NCI-H1417 treated with DMSO at 0.1 percent for 48 hours (cell line): ENCODE measurements at places on chromosomes 5 and 9.

DNA sequence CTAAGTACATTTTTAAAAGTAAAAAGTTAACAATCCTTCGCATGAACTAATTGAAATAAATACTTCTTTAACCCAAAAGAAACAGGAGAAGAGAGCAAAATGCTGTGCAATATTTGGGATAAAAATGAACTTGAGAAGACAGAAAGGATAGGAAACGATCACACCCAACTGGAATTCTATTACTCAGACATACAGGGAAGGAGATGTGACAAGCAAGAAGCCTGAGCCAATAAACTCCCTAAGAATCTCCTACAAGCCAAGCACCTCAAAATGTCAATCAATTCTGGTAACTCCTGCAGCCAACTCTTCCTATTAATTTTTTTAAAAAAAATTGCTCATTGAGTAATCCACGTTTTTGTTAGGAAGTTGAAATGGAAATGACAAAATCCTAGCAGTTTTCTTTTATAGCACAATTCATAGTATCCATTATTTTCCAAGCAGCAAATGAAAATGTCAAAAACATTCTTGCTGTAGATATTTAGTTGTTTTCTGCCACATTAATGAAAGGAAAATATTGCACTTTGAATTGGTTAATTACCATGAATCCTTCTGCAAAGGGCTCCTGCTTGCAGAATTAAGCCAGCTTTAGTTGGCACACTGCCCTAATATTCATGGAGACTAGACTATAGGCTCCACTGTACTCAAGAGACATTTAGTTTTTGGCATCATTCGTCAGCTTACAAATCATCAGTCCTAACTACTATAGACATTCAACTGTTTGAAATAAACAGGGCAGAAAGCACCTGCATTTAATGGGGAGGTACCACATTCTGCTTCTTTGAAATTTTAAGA, 89.0 kb downstream of the RFX3 start:
- no peak for DNase-seq

- DNase-seq = no peak
These were observed 76.7 kb downstream of the GRAMD2B start for GRCh38 chr5:126499853-126500342.

DNA sequence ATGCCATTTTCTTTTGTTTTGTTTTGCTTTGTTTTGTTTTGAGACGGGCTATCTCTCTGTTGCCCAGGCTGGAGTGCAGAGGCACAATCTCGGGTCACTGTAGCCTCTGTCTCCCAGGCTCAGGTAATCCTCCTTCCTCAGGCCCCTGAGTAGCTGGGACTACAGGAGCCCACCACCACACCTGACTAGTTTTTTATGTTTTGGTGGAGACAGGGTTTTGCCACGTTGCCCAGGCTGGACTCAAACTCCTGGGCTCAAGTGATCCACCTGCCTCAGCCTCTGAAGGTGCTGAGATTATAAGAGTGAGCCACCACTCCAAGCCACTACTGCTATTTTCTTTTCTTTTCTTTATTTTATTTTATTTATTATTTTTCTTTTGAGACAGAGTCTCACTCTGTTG, 54.0 kb upstream of the S1PR3 start:
- DNase-seq = no peak

GRCh38 chr5:89991592-89991991, 418.0 kb downstream of the CETN3 start:
- DNase-seq = no peak

GRCh38 chr5:68459810-68460139, 244.2 kb downstream of the PIK3R1 start:
- no peak for DNase-seq

GRCh38 chr9:98327249-98327561, 71.8 kb upstream of the TBC1D2 start:
- DNase-seq = no peak

DNA sequence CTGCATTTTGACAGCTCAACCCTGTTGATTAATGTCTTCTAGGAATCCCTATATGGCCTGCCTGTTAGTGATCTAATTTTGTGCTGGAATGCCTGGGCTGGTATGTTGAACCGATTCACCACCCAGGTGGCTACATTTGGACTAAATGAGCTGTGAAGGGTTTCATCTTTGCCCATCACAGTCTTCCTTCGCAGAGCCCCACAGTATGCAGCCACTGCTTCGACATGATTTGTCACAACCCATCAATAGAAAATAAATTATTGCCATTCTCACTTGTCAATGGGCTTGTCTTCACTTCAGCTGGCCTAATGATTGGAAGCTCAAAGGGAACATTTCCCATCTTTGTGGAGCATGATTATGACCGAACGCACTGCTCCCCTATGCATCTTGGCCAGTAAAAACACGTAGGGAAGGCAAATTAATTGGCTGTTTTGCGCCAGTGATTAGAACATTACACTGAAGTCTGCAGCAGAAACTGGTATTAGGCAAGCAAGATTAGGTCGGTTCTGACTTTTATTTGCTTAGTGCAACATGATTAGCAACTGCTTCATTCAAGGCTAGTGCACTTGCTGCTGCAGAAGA, 408.5 kb downstream of the KIAA0825 start:
- no peak for DNase-seq

GRCh38 chr9:137306066-137306849, 4.2 kb upstream of the NRARP start:
- DNase-seq = no peak

GRCh38 chr5:22572941-22573340, 280.2 kb downstream of the CDH12 start:
- DNase-seq = no peak

DNA sequence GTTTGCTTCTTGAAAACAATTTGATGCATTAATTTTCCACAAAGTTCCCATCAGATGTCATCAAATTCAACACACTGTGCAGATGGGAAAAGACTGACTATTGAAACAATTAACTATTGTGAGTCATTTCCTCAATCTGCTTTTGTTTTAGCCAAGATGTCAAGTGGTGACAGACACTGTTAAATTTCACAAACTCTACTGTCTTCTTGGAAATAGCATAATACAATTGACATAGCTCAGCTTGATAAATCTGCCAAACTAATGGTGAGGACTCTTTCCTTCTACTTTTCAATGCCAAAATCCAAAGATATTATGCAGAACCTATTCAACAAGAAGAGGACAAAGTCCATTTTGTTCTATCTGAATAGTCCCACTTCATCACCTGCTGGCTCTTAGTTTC, 242.3 kb downstream of the CAAP1 start:
- DNase-seq = no peak

DNA sequence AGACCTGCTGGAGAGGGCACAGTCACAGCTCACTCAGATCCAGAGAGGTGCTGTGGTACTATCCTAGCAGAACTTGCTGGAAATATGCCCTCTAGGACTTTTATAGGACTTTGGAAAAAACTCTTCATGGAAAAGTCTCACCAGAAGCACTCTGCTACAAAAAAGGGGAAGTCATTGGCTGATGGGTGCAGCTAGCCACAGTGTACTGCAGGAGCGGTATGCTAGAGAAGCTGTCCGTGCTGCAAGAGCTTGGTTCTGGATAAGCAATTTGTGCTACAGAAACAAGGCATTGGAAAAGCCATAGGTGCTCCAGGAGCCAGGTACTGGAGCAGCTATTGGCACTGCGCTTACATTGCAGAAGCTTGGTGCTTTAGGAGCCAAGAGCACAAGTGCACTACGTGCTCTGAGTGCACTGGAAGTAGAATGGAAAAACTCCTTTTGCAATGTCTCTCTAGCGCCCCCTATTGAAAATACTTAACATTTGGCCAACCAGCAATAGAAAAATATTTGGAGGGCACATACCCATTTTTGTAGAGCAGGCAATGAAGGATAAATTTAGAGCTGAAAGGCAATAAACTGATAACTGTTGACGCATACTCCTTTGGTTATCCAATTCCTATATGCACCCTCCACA, 83.4 kb downstream of the MEGF10 start:
- no peak for DNase-seq

DNA sequence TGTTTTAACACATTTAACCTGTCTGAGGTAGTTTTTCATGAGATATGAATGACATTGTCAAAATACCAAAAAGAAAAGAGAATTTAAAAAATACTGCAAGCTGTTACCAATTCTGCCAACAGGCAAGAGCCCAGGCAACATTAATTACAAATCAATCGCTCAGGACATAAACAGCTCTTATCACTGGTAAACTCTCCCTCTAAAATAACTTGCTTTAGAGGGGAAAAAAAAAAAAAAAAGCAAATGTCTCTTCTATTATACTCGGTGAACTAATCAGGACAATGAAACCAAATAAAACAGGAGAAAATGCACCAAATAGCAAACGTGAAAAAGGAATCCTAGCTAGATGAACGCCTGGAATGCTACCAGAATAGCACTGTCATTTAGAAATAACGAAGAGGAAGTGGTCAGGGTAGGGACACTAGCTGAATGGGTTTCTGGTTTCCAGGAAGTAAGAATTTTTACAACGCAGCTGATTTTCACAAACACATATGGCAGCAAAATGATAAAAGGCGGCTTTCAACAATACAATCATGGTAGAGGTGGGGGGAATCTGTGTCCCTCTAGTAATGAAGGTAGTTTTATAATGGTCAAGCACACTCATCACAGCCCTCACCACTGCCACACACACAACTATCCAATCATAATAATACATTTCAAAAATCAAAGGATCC, 94.9 kb downstream of the DENND1A start:
- DNase-seq = no peak

DNA sequence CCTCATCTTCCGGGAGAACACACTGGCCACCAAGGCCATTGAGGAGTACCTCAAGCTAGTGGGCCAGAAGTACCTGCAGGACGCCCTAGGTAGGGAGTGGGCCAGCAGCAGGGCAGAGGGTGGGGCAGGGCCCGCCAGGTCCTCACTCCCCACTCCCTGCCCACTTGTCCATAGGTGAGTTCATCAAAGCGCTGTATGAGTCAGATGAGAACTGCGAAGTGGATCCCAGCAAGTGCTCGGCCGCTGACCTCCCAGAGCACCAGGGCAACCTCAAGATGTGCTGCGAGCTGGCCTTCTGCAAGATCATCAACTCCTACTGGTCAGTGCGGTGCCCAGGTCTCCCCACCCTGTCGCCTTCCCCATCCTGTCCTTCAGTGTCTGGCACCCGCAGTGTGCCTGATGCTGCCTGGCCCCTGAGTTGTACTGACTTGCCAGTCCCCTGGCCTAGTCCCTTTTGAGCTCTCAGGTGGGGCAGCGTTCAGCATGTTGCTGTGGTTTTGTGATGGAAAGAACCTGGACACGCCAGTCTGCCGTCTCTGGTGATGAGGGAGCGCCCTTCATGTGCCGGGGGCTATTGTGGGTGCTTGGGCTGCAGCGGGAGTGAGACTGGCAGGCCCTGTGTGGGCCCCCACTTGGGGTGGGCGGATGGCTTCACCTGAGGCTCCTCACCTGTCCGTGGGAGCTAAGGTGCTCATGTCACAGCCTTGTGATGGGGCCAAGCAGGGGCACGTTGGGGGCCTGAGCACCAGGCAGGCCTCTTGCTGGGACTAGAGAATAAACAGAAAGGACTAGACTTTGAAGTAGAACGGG, 112.3 kb downstream of the DAB2IP start:
- no peak for DNase-seq

DNA sequence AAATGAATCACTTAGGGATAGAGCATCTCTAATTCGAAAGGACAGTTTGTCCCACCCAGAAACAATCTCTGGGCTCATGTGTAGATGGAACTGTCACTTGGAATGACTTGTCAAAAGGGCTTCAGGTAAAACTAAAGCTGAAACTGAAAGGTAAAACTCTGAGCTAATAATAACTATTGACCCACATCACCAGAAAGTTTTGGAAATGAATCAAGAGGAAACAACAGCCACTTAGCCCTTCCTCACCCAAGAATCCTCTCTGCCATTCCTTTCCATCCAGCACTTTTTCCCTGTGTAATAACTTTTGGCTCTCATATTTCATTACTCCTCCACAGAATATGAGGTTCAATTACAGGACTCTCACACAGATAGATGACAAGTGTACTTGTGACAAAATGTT, 14.0 kb upstream of the GLRX start:
- no peak for DNase-seq

DNA sequence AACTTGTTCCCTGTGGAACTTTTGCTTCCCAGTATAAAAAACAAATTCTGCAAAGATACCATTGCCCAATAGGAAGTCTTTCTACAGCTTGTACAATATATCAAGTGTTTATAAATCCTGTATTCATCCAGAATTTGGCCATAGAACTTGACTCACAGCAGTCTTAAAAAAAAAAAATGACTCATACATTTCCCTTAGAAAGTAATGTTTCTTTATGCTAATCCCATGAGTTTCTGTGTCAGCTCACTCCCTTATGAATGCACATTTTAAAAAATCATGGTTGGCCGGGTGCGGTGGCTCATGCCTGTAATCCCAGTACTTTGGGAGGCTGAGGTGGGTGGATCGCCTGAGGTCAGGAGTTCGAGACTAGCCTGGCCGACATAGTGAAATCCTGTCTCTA, 89.3 kb upstream of the DMRT1 start:
- DNase-seq = no peak

- no peak for DNase-seq
These were observed 24.0 kb downstream of the ADAMTSL2 start for GRCh38 chr9:133558191-133559126.

- no peak for DNase-seq
These were observed 123.3 kb upstream of the BOD1 start for GRCh38 chr5:173739741-173740140.
